ENCODE measurements at places on chromosomes 7 and 10. TPM values are rescaled to one million over a fixed set of nuclear protein-coding genes. Genes with fewer than 3 reads are reported as not detected.
A peak's percentile ranks its signal among the peaks of the same experiment; 100 is the strongest.

GRCh38 chr10:10527861-10528562 lies 489.7 kb upstream of the CELF2 start:
- DNase-seq = no peak

Gene DPYSL4
- 2.1 TPM for total RNA-seq

Gene GPR26
- not detected for total RNA-seq

Gene PSD
- total RNA-seq = 5.3 TPM

Gene AGR2
- 93.0 TPM for total RNA-seq

Gene LIPK
- not detected for total RNA-seq

GRCh38 chr10:45144326-45145070 lies 143.8 kb downstream of the ZNF22 start:
- DNase-seq = no peak

DNA sequence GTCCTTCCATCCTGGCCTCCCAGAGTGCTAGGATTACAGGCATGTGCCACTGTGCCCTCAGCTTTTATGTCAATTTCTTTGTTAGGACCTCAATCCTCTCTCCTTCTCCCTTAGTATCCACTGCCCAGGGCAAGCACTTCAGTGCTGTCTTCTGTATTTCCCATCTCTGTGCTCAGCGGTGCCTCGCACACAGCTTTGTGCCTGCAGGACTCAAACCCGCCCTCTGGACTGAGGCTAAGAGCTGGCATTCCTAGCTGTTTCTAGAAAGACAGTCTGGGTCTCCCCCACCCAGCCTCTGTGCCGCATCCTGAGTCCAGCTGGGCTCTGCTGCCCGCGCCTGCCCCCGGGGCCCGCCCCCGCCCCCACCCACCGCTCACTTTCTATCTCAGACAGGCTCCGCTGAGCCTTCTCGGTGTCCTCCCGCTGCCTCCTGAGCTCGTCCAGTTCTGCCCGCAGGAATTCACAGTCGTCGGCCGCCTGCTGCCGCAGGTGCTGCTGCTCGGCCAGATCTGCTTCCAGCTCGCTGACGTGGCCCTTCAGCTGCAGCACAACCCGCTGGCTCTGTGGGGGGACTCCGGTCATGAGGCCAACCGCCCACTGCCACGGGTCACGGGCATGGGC lies 67.3 kb downstream of the SPDYE5 start:
- DNase-seq = no peak

DNA sequence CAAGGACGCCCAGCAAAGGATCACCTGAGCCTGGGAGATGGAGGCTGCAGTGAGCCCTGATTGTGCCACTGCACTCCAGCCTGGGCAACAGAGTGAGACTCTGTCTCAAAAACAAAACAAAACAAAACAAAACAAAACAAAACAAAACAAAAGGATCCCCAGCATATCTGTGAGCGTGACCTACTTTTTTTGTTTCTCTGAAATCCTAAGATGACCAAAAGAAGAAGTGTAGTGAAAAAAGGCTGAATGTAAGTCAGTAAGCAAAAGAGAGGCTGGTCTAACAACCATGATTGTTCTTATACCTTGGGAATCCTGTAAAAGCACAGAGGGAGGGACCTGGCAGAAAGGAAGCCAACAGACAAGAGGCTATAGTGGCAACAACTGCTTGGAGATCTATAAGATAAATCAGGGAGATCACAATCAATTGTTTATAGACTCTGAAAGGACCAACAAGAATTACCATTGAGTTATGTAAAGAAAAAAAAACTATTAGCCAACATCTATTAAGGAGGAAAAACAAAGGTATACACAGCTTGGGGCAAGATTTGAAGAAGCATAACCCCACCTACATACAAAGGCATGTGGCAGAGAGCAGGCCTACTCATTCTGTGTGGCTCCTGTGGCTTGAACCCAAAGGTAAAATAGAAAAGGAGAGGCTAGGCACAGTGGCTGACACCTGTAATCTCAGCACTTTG lies 255.2 kb upstream of the KLF14 start:
- no peak for DNase-seq

DNA sequence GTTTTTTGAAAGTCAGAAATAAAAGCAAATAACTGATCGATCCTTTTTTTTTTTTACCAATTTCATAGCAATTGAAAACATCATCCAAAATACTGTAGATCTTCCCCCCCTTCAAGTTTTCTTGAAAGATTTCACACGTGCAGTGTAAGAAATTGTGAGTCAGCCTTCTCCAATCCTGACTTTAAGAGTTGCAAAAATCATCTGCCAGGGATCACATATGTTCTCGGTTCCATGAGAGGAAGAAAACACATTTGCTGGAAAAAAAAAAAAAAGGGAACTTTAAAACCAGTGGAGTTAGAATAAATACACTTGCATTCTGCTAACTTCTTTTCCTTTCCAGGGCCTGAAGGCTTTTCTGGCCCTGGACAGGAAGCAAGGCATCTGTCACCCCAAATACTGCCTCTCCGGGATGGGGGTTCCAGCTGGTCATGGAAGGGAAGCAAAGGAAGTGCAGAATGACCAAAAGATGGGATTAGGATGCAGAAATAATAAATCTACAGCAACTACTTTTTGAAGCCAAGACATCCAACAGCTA lies 198.4 kb upstream of the KIAA1217 start:
- no peak for DNase-seq

Gene CCDC7
- 22.8 TPM for total RNA-seq

GRCh38 chr7:7568553-7568952 lies 1.9 kb downstream of the MIOS start:
- no peak for DNase-seq

GRCh38 chr7:69708857-69709256 lies 110.6 kb downstream of the AUTS2 start:
- DNase-seq = no peak

DNA sequence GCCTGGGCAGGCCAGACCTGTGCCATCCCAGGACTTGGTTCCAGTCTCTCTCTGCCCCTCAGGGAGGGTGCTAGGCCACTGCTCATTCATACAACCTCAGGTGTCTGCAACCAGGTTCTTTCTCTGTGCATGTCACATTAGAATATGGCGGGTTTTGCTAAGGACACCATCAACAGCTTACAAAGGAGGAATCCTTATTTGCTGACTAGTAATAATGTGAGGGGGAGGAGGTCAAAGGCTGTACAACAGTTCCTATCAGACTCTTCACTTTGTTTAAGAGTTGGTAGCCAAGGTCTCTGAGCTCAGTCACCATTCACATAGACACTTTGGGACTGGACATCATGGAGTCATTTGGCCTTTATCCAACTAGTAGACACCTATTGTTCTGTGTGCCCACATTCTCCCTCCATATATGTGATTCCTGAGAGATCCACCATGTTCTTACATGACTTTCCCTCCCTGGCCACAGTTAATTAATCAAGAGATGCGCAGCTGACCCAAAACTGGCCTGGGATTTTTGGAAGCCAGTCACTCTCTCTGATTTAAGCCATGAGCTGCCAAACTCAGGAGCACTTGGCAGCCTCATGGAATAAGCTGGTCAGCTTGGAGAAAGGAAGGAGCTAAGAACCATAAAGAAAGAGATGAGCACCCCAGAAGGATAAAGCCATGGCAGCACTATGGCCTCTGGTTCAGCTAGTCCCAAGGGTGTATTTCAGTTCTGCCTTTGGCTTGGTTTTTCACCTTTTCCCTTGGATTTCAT lies 51.2 kb downstream of the DPCD start:
- no peak for DNase-seq

GRCh38 chr7:151565541-151565940 lies 45.8 kb upstream of the RHEB start:
- no peak for DNase-seq

Gene GRM3
- not detected for total RNA-seq

Gene PDZD7
- total RNA-seq = 1.6 TPM

- no peak for DNase-seq
These were observed 184.8 kb downstream of the PTPN20 start for GRCh38 chr10:47095848-47096612.

Gene CADPS2
- total RNA-seq = 41.1 TPM

Gene NEUROG3
- total RNA-seq = not detected

Gene FAM25A
- total RNA-seq = not detected

Gene WDFY4
- 44.4 TPM for total RNA-seq

Gene PROSER2
- 18.0 TPM for total RNA-seq

- no peak for DNase-seq
These were observed 44.8 kb downstream of the HDAC9 start for GRCh38 chr7:18540396-18540795.

GRCh38 chr10:15796098-15796759 lies 64.1 kb downstream of the MINDY3 start:
- no peak for DNase-seq

Gene CALML5
- total RNA-seq = not detected

GRCh38 chr7:123022576-123022975 lies 27.1 kb upstream of the TAS2R16 start:
- DNase-seq = no peak

Gene CTBP2
- total RNA-seq = 73.0 TPM

DNA sequence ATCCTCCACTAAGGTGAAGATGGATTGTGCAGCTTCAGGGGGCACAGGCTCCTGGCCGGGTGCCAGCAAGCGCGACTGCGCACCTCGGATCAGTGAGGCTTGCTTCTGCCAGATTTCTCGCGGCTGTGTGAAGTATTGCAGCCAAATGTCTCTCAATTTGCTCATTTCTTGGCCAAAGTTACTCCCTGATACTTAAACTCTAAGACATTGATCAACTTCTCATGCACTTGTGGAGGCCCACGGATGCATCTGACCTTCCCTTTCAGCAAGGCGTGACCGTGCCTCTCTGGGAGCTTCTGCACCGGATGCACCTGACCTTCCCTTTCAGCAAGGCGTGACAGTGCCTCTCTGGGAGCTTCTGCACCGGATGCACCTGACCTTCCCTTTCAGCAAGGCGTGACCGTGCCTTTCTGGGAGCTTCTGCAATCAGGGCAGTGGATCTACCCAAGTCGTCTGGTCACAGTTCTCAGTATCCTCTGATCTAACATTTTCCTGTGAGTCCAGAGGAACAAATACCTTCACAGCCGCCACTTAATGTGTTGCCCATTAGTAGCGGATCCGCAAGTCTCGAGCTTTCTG lies 248.3 kb downstream of the ADARB2 start:
- no peak for DNase-seq

DNA sequence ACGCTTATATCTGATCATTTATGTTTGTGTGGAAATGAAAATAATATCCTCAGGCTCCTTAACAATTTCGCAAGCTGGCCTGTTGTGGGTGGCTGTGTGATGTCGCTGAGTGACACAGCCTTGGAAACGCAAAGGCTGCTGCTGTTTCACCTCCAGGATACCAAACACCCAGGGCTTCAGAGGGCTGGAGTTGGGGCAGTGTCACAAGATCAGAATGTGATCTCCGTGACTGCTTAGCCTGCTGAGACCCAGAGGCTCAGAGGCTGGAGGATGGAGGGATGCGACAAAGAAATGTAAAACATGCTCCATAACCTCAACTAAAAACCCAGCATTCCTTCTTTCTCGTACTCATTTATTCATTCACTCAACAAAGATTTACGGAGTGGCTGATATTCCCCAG lies 37.2 kb upstream of the BMPER start:
- no peak for DNase-seq

Gene HMX3
- not detected for total RNA-seq

DNA sequence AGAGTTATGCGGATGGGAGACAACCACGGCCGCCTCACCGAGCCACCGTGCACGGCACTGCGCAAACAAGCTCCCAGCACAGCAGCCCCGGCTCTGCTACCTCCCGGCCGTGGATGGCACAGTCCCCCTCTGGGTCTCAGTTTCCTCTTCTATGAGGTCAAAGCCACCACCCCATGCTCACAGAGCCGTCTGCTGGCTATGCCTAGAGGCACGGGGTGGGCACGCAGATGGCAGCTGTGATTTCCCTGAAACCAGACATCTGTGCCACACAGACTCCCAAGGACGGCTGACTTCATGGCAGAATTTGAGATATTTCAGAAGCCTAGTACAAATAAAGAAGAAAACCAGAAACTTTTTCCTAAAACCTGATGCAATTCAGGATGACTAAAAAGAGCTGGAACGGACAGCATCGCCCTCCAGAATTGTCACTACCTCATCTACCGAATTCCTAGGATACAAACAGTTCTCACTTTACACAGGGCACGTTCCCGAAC lies 73.2 kb downstream of the AMZ1 start:
- DNase-seq = no peak

Gene APBB1IP
- 36.8 TPM for total RNA-seq

Gene IGF2BP3
- total RNA-seq = 2.0 TPM

GRCh38 chr7:1219498-1219897 lies 13.2 kb upstream of the UNCX start:
- no peak for DNase-seq

Gene AGAP9
- total RNA-seq = 5.1 TPM

DNA sequence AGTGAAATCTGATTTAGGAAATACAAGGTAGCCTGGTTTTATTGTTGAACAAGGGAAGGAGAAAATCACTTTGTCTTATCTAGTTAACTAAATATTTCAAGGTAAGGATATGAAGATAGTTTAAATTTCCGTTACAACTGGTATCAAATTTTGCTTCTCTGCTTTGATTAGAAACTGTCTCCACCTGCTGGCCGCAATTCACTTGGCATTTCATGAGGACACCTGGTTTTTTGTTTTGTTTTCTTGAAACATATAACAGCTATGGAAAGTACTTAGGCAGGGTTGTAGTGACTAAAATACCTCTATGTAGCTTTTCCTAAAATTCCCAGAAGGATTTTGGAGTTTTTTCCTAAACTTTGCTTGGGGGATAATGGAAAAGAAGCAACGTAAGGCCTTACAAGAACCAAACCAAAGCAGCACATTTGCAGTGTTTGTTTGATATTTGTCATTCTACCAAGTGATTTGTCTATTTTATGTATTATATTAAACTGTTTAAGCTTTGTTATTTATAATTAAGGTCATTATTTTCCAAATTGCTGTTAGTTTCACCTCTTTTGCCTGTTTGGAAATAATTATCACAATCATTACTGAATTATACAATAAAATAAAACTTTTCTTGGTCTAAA lies 73.6 kb downstream of the AHCYL2 start:
- DNase-seq = peak; percentile 54

- DNase-seq = no peak
These were observed 39.0 kb downstream of the CABCOCO1 start for GRCh38 chr10:61701706-61702105.

DNA sequence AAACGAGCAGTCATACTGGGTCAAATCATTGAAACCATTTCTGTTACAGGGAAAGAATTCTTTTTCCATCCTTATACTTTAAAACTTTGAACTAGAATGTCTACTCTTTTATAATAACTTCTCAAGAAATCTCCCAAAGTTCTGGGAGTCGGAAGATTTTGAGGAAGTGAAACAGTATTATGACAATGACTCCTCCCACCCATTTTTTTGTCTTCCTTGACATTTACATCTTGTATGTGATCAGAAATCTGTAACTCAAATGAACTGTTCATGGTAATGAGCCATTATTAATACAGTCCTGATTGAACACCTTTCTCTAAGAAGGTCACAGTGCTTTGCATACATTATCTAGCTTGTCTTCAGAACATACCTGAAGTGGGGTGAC lies 227.4 kb downstream of the CELF2 start:
- DNase-seq = no peak

Gene SUN3
- not detected for total RNA-seq

DNA sequence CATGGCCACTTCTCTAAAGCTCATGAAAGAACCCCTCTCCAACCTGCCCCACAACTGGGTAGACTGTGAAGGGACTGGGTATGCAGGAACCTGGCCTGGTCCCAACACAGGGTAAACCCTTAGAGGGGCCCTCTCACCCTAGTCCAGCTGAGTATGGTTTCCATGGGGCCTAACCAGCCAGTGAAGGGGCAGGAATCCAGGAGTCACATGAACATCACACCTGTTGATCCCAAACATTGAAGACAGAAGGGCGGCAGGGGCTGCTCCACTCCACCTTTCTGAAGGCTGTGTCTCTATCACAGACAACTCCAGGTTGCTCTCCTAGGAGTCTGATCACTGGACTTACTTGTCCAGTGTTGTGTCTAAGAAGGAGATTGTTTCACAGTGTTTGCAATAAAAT lies 30.8 kb downstream of the GRID1 start:
- DNase-seq = peak; percentile 12

GRCh38 chr10:58352956-58353610 lies 18.3 kb downstream of the UBE2D1 start:
- DNase-seq = no peak
